NB4 (cell line): ENCODE measurements at places on chromosomes 6 and 20.

- DNase-seq = no peak
Observed at GRCh38 chr6:12648171-12648570, 68.4 kb upstream of the PHACTR1 start.

DNA sequence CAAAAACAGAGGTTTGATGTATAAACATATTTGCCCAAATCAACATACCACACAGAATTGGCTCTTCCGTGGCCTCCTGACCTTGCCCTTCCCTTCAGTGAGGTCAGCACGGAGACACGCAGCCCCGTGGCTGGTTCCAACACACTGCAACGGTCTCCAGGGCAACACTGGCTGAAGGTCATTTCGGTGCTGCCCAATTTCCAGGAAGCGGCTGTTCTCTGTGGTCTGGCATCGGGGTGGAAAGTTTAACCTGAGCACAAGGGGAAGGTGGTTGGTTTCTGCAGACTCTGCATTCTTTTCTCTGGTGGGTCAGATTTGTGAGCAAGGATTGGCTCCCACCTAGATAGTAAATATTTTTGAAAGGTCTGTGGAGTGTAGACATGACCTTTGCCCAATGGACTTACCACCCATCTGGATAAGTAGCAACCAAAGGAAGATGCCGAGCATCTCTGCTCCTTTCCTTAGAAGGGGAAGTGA, 177.6 kb upstream of the PHACTR1 start:
- no peak for DNase-seq

DNA sequence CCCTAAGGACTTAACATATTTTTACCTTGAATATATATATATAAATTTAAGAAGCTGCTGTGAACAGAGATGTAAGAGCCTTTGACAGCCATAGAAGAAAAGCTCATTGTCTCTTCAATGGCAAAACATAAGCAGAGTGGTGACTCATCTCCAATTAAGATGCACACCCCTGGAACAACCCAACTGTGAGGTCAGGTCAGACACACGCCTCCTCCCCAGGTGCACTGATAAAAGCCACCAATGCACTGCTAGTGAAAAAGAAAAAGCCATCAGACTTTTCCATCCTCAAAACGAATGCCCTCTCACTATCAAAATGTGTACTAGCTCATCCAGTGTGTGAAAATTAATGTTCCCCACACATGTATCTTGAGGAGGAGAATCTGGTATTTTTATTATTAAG, 100.1 kb downstream of the SMLR1 start:
- DNase-seq = peak; percentile 13

- peak; percentile 49 for DNase-seq
Observed at GRCh38 chr6:170438402-170438753, 114.7 kb downstream of the PSMB1 start.

DNA sequence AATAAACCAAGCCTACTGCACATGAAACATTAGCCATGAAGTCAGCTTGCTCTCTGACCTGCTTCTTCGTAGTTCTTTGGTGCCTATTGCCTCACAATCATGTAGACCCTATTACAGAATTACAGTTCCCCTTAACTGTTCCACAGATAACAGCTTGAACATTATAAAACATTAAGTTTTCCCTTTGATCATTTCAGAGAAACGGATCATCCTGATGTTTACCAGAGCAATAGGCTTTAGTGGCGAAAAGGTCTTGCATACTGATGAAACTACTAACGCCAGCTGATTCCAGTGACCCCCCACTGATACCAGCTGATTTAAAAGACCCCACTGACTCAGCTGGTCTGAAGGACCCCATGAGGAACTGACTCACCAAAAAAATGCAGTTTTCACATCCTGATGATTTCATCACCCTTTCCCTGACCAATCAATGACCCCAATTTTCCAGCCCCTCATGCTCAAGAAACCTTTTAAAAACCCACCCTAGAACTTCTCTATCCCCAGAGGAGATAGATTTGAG, 39.4 kb upstream of the MLIP start:
- no peak for DNase-seq

DNA sequence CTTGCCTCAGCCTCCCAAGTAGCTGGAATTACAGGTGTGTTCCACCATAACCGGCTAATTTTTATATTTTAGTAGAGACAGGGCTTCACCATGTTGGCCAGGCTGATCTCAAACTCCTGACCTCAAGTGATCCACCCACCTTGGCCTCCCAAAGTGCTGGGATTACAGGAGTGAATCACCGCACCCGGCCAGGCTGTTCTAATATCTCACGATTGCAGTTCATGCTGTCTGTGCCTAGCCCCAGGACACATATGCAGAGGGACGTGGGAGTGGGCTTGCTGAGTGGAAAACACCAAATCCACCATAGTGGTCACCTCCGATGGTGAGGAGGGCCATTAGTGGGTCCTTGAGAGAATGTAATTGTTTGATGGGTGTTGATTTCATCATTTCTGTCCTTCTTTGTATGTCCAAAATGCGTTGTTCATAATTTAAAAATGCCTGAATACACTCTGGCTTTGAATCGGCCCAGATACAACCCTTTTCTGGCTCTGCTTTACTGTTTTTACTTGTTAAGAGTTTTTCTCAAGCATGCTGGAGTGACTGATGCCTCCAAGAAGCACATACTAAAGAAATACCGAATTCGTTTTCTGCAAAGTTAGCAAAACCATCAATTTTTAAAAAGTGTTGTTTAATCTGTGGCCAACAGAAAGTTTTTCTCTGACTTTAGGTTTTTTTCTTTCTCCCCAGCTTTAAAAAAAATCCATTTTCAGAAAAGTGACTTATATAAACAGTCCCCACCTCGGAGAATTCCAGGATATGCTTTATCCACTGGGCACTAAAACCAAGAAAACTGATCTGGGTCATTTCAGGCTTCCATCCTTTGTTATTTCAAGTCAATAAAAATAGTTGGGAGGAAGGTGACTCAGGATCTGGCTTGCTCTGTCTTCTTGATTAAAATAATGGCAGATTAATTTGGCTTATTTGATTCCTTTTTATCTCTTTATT, 18.8 kb upstream of the RALGAPA2 start:
- no peak for DNase-seq

DNA sequence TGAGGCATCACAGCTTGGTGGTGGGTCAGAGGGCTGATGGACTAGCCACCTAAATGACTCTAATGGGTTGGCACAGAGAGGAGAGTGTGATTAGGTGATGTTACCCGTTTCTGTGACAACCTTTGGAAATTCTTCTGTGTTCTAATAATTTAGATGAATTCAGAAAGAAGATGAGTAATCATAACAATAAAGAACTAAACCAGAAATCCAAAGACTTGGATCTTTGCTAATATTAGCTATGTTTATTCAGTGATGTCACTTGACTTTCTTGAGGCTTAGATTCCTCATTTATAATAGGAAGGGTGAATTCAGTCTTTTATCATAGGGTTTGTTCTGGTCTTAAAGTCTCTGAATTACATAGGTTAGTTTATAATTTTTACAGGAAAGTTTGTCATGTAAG, 19.9 kb downstream of the CRYBG1 start:
- no peak for DNase-seq

GRCh38 chr6:27630727-27631608, 158.1 kb upstream of the ZNF184 start:
- DNase-seq = no peak
